ENCODE measurements at places on chromosomes 13 and 19.
A peak's percentile ranks its signal among the peaks of the same experiment; 100 is the strongest.

GRCh38 chr13:62110079-62110478, 694.4 kb upstream of the PCDH20 start:
- DNase-seq, result no peak

- peak; percentile 16 for DNase-seq
Observed at GRCh38 chr19:31648347-31648746, 299.1 kb upstream of the TSHZ3 start.

- peak; percentile 91 for DNase-seq
Observed at GRCh38 chr13:45500492-45501174, 35.9 kb downstream of the COG3 start.

- no peak for DNase-seq
Observed at GRCh38 chr13:38826182-38826813, 139.4 kb downstream of the FREM2 start.

- DNase-seq, result no peak
Observed at GRCh38 chr13:74367193-74367592, 233.0 kb upstream of the KLF12 start.

GRCh38 chr13:93473441-93474270, 247.0 kb downstream of the GPC6 start:
- DNase-seq, result peak; percentile 12

DNA sequence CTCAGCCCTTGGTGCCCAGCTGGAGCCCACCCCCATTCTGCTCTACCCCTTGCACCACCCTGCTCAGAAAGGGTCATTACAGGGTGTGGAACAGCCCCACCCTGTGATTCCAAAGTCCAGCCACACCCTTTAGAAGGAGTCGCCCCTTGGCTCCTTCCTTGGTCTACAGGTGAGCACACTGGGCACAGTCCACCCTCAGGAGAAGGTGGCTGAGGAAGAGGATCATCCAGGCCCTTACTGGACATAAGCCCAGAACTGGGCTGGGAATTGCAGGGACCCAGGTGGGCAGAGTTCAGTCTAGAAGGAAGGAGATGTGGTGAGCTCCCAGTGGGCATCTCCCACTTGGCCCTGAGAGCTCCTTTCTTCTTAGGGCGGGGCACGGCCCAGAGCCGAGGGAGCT, 8.6 kb downstream of the SLC46A3 start:
- no peak for DNase-seq

DNA sequence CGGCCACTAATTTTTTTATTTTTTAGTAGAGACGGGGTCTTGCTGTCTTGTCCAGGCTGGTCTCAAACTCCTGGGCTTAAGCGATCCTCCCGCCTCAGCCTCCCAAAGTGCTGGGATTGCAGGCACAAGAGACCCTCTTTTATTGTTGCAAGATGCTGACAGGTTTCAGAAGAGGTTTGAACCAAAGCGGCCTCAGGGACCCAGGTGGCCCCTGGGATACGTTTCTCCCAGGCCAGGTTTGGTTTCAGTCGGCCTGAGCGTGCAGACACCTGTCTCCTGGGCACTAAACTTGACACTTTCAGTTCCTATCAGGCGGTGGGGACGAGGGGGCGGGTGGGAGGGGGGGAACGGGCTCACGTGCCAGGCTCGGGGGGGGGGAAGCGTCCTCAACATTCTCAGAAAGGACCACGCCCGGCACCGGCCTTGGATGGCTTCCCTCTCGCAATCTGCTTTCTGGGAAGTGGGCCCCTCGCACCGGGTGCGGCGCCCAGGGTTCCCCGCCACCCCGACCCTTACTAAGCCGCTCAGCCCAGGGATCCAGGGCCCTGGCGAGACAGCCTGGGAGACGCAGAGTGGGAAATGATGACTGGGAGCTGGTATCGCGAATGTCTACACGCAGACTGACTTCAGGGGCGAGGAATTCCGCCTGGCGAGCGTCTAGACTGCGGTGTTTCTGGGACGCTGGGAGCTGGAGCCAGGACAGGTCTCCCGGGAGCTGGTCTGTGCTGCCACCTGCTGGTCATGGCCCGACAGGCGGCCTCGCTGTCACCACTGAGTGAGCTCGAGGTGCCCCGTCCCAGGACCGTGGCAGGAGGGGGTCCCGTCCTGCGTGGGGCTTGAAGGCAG, 91.6 kb downstream of the GNG7 start:
- DNase-seq, result peak; percentile 98

GRCh38 chr13:41919031-41919740, 41.7 kb downstream of the VWA8 start:
- DNase-seq, result no peak

Data from fibroblast of upper back skin (primary cell).